HS-5 (cell line): ENCODE measurements at places on chromosomes 1 and 21.
A peak's percentile ranks its signal among the peaks of the same experiment; 100 is the strongest.

DNA sequence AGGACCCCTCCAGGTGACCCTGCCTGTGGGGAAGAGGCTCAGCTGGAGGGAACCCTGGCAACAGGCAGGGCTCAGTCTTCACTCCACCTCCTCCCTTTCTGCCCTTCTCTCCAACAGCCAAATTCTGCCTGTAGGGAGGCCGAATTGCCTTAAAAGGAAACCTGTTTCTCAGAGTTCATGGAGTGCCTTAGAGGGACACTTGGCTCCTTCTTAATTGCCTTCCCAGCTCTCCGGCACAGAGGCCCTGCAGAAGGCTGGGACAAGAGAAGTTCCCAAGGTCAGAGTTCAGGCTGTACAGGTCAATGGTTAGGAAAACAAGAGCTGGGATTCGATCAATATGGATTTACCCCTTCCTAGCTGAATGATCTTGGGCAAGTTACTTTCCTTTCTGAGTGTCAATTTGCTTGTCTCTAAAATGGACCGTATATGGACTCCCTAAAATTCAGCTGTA lies 6.2 kb downstream of the CSRP1 start:
- no peak for DNase-seq

DNA sequence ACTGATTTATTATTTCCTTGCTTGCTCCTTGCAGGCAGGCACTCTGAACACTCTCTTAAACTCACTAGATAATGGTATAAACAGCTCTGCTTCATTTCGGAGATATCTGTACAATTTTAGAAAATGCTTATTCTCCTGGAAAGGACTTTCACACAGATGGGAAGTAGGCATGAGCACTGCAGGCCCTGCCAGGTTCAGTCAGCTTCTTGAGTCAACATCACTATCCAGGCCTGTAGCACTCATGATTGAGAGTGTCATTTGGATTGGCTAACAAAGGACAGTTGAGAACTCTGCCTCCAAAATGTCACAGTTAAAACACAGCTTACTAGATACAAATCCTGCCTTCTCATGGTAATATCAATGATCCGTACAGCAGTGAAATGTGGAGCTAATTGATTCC lies 181.9 kb downstream of the CYYR1 start:
- DNase-seq = no peak

DNA sequence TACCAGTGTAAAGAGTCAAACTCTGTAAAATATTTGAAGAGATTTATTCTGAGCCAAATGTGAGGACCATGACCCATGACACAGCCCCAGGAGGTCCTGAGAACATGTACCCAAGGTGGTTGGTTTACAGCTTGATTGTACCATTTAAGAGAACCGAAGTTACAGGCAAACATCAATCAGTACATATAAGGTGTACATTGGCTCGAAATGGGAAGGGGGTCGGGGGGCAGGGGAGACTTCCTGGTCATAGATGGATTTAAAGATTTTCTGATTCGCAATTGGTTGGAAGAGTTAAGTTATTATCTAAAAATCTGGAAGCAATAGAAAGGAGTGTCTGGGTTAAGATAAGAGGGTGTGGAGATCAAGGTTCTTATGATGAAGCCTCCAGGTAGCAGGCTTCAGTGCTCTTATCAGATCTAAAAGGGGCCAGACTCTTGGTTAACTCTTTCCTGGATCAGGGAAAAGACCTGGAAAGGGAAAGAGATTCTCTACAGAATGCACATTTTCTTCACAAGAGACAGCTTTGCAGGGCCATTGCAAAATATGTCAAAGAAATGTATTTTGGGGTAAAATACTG lies 47.5 kb upstream of the NTPCR start:
- DNase-seq = no peak

- DNase-seq = no peak
Observed at GRCh38 chr1:235736263-235736662, 86.7 kb upstream of the GNG4 start.

GRCh38 chr1:101509370-101509769 lies 272.6 kb downstream of the S1PR1 start:
- DNase-seq = no peak

GRCh38 chr1:247440001-247440620 lies 17.8 kb downstream of the OR2B11 start:
- DNase-seq = no peak

GRCh38 chr1:243628476-243628907 lies 221.6 kb downstream of the AKT3 start:
- DNase-seq = no peak

DNA sequence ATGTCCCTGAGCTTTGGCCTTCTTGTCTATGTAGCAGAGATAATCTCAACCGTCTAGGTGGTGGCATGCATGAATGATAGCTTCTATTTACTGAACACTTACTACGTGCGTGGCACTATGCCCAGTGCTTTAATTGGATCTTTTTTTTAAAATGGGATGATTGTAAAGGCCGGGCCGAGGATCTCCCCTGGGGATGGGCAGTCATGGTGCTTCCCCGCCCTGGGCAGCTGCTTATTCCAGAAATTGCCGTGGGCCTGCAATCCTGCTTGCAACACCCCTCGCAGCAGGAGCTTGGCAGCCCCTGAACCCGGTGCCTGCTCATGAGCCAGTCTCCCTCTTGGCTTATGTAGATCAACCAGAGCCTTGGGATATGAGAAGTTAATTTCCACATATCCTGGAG lies 360.7 kb downstream of the CAMTA1 start:
- DNase-seq = no peak

- DNase-seq = no peak
Observed at GRCh38 chr1:197618061-197618460, 157.2 kb downstream of the DENND1B start.

DNA sequence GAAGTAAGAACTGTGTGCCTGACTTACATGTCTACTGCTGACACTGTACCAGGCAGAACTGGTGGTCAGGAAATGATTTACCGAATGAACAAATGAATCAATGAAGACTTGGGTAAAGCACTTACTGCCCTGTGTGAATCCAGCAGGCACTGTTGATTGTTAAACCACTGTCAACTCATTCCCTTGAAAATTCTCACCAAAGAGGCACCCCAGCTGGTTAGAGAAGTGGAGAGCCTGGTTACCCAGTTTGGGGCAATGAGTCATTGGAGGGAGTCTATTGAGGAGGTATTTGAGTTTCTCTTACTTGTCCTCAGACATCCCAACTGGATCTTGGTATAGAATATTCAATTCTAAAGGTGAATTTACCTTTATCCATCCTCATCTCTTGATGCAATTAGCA lies 34.2 kb downstream of the JUN start:
- no peak for DNase-seq

DNA sequence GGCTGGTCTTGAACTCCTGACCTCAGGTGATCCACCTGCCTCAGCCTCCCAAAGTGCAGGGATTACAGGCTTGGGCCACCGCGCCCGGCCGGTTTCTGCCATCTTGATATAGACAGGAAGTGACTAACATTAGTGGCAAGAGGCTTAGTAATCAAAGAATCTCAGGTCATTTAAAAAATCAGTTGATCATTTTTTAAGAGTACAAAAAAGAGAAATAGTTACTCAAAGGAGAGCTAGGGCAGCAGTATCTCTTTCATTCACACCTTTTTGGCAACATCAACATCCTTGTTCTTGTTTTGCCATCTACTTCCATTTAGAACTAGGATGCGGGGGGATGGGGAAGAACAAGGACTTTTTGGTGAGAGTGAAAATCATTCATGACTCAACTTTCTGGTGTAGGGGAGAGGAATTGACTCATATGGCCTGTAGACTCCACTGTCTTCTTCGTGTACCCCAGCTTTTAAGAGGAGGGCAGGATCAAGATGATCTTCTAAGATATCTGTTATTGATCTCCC lies 8.8 kb downstream of the FCRLB start:
- DNase-seq = peak; percentile 74

GRCh38 chr1:221100611-221101010 lies 221.4 kb downstream of the HLX start:
- peak; percentile 69 for DNase-seq

DNA sequence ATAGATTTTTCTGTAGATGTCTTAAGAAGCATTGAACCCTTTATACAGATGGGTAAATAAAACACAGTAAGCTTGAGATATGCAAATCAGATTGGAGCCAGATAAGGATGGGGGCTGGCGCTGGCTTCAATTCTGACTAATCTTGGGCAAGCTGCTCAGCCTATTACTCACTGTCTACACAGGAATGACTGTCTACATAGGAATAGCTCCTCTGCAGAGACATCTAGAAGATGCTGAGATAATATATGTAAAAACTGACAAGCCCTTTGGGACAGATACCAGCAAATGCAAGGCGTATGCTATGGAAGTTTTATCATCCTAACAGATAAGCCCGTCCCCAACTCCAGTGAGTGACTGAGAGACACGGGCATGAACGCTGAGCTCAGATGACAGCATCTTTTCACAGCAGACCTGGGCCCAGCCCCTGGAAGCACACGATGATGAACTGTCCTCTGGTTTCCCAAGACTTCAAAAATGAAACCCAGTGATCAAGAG lies 1.7 kb downstream of the CLDN14 start:
- peak; percentile 76 for DNase-seq

- no peak for DNase-seq
Observed at GRCh38 chr1:233240829-233241682, 54.5 kb downstream of the PCNX2 start.

GRCh38 chr21:33428669-33429068 lies 25.5 kb downstream of the IFNGR2 start:
- DNase-seq = no peak

- DNase-seq = no peak
Observed at GRCh38 chr1:236773919-236774318, 21.2 kb upstream of the MTR start.

DNA sequence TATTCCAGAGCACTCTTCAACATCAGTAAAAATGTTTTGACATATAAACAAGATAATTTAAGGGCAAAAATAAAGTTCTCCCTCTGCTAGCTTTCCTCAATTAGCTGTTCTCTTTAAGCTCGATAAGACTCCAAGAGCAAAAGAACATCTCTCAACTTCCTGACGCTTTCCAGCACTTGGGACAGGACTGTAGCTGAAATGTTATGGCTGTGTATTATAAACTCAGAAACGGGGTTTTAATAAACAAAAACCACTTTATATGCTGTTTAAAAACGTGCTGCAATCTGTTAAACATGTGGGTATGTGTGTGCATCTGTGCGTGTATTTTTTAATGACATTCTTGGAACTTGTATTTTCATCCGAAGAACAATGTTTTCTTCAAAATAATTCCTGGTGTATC lies 71.5 kb upstream of the RGS2 start:
- DNase-seq = no peak

DNA sequence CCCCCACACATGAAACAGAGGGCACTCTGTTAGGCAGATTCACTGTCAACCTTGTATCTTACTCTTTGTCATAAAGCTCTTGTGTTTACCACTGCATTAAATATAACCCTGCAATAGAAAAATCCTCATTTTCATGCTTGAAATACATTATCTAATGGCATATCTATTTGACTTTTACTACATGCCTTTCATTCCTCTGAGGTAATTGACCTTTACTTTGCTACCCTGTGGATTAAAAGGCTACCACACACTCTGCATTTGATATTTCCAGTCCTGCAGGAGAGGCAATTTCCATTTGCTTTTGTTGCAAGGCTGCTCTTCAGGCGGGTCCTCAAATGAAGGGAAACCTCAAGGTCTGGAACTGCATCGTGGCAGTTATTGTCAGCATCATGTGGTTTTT lies 238.0 kb downstream of the NTNG1 start:
- DNase-seq = no peak

- DNase-seq = no peak
Observed at GRCh38 chr21:45276596-45276995, 11.1 kb downstream of the POFUT2 start.

GRCh38 chr1:206685334-206685768 lies 646 bp downstream of the MAPKAPK2 start:
- no peak for DNase-seq

GRCh38 chr1:86155051-86155806 lies 1.3 kb downstream of the COL24A1 start:
- no peak for DNase-seq

DNA sequence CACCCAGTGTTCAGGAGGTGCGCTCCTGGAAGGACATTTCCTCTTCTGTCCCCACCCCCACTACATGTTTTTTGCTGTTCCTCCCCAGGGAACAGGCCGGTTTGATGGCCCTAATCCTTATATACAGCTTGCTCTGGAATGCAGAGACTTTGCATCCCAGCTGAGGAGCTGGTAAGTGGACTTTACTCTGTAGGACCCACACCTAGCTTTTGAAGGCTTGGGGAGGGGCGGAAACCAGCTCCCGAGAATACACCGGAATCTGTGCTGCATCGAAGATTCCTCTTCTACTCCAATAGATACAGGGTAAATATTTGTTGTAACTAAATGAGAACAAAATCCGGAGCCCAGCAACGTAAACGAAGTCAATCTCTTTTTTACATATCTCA lies 1.2 kb upstream of the CGN start:
- DNase-seq = no peak

DNA sequence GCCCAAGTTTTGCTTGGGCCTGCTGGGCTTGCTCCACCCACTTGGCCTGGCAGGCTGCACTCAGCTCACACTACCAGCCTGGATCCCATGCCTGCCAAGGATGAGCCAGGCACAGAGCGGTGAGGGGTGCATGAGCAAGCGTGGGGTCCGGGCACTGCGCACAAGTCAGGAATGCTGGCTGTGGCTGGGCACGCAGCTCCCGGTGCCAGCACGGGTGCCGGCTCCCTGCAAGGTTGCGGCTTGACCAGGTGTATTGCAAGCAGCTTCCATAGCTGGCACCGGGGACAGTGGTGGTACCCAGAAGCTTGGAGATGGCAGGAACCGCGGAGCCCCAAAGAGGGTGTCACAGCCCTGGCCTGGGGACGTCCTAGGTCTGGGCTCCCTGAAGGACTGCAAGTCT lies 224.4 kb upstream of the NRIP1 start:
- no peak for DNase-seq

DNA sequence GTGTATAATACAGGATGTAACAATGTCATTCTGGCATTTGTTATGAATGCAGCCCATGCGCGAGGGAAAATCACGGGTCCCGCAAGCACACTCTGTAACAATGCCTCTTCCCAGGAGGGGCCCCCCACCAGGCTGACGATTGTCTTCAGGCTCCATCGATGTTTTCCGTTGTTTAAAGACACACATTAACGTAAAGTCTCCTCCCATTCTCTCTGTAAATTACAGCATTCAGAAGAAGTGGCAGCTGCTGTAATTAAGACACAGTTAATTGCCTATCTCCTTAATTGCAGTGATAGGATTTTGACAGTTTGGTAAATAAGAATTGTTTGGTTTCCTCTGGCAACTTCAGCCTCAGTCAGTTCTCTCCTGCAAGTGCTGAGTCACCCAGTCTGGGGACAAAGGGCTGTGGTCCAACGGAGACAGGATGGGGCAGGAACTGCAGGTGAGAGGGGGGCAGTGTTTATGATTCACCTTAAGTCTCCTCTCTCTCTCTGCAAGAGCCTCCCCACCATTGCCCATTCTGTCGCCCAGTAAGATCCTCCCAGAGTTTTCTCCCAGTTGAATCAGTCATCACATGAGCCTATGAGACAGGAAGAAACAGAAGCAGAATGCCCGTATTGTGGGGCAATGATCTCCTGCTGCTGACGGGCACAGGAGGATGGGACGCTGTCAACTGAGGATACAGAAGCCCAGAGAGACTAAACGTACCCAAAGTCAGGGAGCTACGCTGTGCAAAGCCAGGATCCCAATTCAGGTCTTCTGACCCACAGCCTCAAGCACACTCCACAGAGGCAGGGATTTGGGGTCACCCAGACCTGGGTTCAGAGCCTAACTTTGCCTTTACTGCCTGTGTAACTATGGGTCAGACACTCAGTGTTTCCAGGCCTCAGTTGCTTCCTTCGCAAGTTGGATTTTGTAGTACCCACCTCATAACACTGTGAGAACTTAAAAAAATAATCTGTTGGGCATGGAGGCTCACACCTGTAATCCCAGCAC lies 110.0 kb downstream of the ADSS2 start:
- no peak for DNase-seq

GRCh38 chr1:115929881-115930280 lies 46.4 kb upstream of the SLC22A15 start:
- peak; percentile 73 for DNase-seq

- no peak for DNase-seq
Observed at GRCh38 chr1:82160903-82161302, 360.2 kb downstream of the ADGRL2 start.
